ENCODE measurements at places on chromosomes 2 and 18. TPM values are rescaled to one million over a fixed set of nuclear protein-coding genes. Genes with fewer than 3 reads are reported as not detected.

- DNase-seq, result no peak
- no peak overlapping the region for H3K4me3 ChIP-seq
- no peaks in the 10 kb centered on the region for H3K36me3 ChIP-seq
- H3K27me3 ChIP-seq, result no peaks in the 10 kb centered on the region
- H3K4me1 ChIP-seq, result no peaks in the 10 kb centered on the region
Observed at GRCh38 chr2:15920696-15921095, 19.7 kb upstream of the MYCN start.

DNA sequence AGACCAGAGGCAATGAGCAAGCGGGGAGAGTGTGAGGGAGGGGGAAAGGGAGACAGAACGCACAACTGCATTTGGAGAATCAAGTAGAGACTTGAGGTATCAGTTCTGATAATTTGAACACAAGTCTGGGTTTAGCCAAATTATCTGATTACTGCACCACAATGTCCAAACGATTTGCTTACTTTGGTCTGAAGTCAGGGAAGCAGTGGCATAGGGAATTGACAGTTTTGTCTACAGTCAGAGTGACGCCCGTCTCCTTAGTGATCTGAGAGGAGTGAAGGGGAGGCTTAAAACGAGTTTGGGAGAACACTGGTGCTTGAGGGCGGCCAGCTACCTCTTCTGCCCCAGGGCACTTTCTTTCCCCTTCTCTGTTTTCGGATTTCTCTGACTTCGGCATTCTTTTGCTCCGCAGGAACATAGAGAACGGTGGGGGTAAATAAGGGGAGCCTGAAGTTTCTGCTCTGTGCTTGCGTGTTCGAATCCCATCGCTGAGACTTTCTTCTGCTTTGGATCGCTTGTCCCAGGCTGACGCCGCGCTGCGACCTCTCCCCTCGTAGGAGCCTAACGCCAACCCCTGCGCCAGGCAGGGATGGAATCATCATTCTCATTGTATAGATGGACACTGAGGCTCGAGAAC is 2.9 kb upstream of the DLX2 start:
- no peaks in the 10 kb centered on the region for H3K36me3 ChIP-seq
- no peak overlapping the region for H3K4me3 ChIP-seq
- H3K27me3 ChIP-seq, result peaks cover 84% of the 10 kb centered on the region
- peaks cover 39% of the 10 kb centered on the region for H3K4me1 ChIP-seq
- DNase-seq, result no peak

- DNase-seq, result no peak
- H3K4me1 ChIP-seq, result no peaks in the 10 kb centered on the region
- no peaks in the 10 kb centered on the region for H3K27me3 ChIP-seq
Observed at GRCh38 chr2:191656391-191656790, 21.5 kb upstream of the NABP1 start.

GRCh38 chr18:74333091-74333490 is 17.5 kb downstream of the C18orf63 start:
- H3K36me3 ChIP-seq, result no peaks in the 10 kb centered on the region
- H3K27ac ChIP-seq, result no peak overlapping the region
- H3K4me1 ChIP-seq, result no peaks in the 10 kb centered on the region
- H3K27me3 ChIP-seq, result no peaks in the 10 kb centered on the region
- no peak overlapping the region for H3K4me3 ChIP-seq
- DNase-seq, result no peak

DNA sequence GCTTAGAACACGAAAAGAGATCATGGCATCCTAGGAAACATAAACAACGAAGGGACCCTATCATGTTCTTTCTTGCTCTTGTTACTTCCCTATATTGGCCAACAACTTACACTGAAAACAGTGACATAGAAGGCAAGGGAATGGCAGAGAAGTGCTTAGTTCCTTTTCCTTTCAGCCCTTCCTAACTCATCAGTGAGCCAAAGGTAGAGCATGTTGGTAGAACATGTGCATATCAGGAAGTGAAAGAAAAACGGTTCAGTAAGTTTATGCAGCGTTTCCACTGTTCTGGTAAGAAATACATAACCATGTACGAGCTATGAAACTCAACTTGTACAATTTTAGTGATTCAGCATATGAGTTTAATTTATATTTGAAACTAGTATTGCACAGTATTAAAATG is 21.7 kb downstream of the AKAIN1 start:
- H3K27ac ChIP-seq, result no peak overlapping the region
- H3K4me1 ChIP-seq, result no peaks in the 10 kb centered on the region
- DNase-seq, result no peak
- no peaks in the 10 kb centered on the region for H3K27me3 ChIP-seq

DNA sequence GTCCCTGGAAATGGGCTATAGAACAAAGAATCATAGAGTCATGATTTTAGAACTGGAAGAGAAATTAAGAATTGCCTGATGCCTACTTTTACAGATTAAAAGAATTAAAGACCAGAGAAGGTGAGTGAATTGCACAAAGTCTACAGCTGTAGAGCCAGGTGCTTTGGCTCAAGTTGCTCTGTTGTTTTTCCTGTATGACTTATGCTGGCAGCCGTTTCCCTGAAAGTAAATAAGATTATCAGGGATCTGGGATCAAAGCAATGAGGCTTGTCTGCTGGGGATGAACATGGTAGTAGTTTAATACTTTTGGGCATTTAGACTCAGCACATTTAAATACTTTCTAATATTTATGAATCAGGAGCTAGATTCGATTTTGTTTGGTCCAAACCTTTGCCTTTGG is 166.9 kb downstream of the PRPF40A start:
- H3K27me3 ChIP-seq, result no peaks in the 10 kb centered on the region
- no peaks in the 10 kb centered on the region for H3K4me1 ChIP-seq
- H3K27ac ChIP-seq, result no peak overlapping the region
- H3K36me3 ChIP-seq, result no peaks in the 10 kb centered on the region

DNA sequence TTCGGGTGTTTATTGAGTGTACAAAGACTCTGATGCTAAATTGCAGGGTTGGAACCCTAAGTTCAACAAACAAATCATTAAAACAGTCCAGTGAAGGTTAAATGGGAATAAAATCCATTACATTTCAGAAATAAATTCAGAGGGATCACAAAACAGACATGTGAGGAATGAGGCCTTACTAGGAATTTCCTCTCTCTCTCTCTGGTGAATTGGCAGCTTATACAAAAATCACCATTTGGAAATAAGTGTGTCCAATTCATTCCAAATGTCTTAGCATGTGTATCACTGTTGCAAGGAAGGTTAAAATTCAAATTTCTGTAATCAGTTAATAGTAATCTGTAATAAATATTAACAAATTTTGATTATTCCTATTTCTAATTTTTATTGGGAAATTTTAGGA is 228.6 kb upstream of the PXDN start:
- H3K4me3 ChIP-seq, result no peak overlapping the region
- H3K4me1 ChIP-seq, result no peaks in the 10 kb centered on the region
- no peak for DNase-seq
- H3K27ac ChIP-seq, result no peak overlapping the region
- no peaks in the 10 kb centered on the region for H3K27me3 ChIP-seq

DNA sequence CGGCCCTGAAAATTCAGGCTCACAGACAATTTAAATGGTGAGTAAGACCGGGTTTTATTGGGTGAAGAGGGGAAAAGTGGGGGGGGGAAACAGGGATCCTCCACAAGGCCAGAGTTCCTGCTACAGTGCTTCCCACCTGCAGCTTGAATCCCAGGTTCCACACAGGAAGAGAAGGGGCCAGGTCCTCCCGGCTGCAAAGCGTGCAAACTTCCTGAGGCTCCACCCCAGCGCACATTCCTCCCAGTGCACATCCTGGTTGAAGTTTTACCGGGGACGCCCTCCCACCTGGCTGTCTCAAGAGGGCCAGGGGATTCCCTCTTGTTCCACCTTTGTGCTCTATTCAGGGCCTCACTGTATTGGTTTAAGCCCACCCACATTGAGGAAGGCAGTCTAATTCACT is 347.7 kb upstream of the REG3G start:
- DNase-seq, result no peak
- no peaks in the 10 kb centered on the region for H3K27me3 ChIP-seq
- H3K4me1 ChIP-seq, result no peaks in the 10 kb centered on the region
- H3K4me3 ChIP-seq, result no peak overlapping the region
- no peaks in the 10 kb centered on the region for H3K36me3 ChIP-seq
- H3K27ac ChIP-seq, result no peak overlapping the region

DNA sequence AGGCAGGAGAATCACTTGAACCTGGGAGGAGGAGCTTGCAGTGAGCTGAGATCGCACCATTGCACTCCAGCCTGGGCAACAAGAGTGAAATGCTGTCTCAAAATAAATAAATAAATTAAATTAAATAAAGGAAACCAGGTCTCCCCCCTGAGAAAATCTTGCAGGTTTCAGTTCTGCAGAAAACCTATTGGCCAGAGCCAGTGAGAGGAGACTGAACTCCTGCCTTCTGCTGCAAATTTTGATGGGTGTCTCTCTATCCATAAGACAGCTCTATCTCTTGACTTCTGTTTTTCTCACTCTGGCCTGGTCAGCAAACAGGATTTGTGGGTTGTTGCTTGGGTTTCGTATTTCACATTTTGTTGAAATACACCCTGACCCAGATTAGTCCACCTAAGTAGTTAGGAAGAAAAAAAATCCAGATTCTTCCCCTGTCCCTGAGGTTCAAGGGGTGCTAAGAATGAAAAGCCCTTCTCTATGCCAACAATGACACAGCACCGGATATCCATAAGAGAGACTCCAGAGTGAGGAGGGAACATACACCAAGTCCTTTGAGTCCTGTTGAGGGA is 86.7 kb upstream of the MAP4K4 start:
- no peaks in the 10 kb centered on the region for H3K4me1 ChIP-seq
- no peaks in the 10 kb centered on the region for H3K36me3 ChIP-seq
- H3K27me3 ChIP-seq, result no peaks in the 10 kb centered on the region
- no peak overlapping the region for H3K4me3 ChIP-seq

DNA sequence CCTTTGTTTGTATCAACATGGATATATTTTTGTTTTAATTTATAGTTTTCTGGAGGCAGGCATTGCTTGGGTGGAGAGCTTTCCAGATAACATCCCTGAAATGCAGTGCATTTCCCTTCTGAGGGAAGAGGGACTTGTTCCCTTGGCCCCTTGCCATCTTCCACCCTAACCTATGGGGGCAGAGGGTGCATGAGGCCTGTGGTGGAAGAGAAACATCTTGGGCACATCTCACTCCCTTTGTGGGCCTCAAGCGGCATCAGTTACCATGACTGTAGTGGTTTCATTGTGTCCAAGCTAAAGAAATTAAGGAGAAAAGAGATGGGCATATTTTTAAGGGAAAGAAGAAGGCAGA is 5.3 kb upstream of the RPL37A start:
- DNase-seq, result no peak
- no peak overlapping the region for H3K4me3 ChIP-seq
- H3K27me3 ChIP-seq, result no peaks in the 10 kb centered on the region
- no peak overlapping the region for H3K27ac ChIP-seq
- H3K36me3 ChIP-seq, result no peaks in the 10 kb centered on the region

- DNase-seq, result no peak
- no peaks in the 10 kb centered on the region for H3K27me3 ChIP-seq
- no peak overlapping the region for H3K27ac ChIP-seq
- no peaks in the 10 kb centered on the region for H3K36me3 ChIP-seq
- H3K4me3 ChIP-seq, result no peak overlapping the region
Observed at GRCh38 chr18:54852780-54853675, 24.8 kb downstream of the RAB27B start.

DNA sequence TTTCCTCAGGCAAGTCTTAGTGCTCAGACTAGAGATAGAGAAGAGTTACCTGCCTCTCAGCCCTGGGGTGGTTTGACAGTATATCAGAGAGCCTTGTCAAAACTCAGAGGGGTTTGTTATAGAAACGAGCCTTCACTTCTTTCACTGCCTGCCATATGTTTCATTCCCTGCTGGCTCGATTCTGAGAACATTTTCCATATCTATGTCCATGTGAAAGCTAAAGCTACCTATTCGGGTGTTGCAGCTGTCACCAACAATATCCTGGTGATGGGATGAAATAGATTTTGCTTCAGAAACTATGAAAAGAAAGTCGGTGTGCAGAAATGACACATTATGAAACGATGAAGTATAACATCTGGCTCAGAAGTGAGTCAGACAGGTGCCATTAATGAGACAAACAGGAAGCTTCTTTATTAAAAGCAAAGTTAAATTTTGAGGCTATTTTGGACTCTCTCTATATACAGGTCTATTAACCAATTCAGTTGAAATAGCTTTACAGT is 56.1 kb upstream of the TANK start:
- no peaks in the 10 kb centered on the region for H3K27me3 ChIP-seq
- H3K27ac ChIP-seq, result no peak overlapping the region
- H3K36me3 ChIP-seq, result no peaks in the 10 kb centered on the region
- no peak for DNase-seq
- H3K4me3 ChIP-seq, result no peak overlapping the region

GRCh38 chr2:207854484-207855440 is 85.1 kb upstream of the FZD5 start:
- H3K36me3 ChIP-seq, result no peaks in the 10 kb centered on the region
- DNase-seq, result no peak
- no peak overlapping the region for H3K4me3 ChIP-seq
- H3K4me1 ChIP-seq, result no peaks in the 10 kb centered on the region

- H3K27ac ChIP-seq, result no peak overlapping the region
- H3K36me3 ChIP-seq, result peaks cover 16% of the 10 kb centered on the region
- H3K4me3 ChIP-seq, result no peak overlapping the region
- peak; percentile 54 for DNase-seq
- H3K27me3 ChIP-seq, result no peaks in the 10 kb centered on the region
- peaks cover 5% of the 10 kb centered on the region for H3K4me1 ChIP-seq
Observed at GRCh38 chr2:88739985-88740600, 48.6 kb downstream of the RPIA start.

DNA sequence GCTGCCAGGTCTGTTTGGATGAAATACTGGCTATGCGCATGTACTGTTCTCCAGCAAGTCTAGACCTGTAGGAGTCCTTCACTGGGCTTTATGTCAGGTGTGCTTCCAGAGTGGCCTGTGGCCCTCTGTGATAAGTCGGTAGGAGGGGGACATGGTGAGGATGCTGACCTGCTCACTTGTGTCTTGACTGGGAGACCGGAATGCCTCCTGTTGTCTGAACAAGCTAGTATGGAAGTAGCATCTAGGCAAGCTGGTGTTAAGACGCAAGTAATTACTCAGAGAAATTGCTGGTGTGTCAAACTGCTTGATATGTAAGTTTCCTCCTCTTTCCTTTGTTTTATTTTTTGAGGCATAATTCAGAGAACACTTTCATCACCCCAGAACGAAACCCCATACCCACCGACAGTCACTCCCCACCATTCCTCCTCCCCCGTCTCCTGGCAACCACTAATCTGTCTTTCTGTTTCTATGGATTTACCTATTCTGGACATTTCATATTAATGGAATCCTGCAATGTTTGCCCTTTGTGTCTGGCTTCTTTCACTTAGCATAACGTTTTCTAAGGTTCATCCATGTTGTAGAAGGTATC is 76.4 kb downstream of the TMEM247 start:
- H3K4me1 ChIP-seq, result no peaks in the 10 kb centered on the region
- H3K27ac ChIP-seq, result no peak overlapping the region
- DNase-seq, result no peak
- no peaks in the 10 kb centered on the region for H3K36me3 ChIP-seq
- H3K4me3 ChIP-seq, result no peak overlapping the region

The KIF1A gene
- total RNA-seq, result 1.8 TPM

Measured in CD8-positive, alpha-beta memory T cell (primary cell).